ENCODE measurements at places on chromosomes 5 and 9.

DNA sequence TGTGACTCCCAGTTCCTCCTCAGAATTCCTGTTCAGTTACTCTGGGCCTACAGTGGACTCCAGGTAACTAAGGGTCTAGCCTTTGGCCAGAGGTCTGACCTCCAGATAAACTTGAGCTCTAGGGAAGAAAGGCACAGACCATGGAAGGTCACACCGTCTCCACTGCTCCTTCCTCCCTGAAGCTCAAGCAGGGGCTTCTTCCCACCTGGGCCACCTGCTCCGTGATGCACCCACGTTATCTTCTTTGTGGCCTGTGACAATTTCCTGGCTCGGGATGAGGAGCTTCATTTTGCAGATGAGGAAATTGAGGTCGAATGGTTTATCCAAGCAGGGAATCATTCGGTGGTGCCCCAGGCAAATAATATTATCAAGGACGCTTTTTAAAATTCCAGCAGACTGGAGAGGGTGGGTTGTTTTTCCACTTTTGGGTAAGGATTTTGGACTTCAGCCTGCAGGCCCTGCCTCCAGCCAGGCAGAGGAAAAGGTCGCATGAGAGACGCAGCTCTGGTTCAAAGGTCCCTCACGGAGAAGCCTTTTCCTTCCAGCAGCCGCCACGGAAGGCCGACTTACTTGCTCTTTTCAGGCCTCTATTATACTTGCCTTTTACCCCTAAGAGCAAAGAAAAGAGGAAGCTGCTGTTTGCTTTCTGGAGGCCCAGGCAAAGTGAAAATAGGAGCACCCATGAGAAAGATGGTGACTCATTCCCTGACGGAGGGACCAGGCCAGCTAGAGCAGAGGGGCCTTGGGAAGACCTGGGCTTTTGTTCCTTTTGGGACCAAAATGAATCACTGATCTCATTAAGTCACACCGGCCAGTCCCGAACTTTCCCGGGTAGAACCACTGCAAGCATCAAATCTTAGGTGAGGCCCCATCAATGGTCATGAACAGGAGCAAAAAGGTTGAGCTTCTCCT is 22.8 kb upstream of the DUSP1 start:
- no peak for DNase-seq

- DNase-seq, result no peak
Observed at GRCh38 chr9:137027369-137028262, at the start of gene ABCA2. Gene ABCA2 (minus strand): TSS chr9:137028237. CDS start chr9:137028140, 97 bp downstream.

DNA sequence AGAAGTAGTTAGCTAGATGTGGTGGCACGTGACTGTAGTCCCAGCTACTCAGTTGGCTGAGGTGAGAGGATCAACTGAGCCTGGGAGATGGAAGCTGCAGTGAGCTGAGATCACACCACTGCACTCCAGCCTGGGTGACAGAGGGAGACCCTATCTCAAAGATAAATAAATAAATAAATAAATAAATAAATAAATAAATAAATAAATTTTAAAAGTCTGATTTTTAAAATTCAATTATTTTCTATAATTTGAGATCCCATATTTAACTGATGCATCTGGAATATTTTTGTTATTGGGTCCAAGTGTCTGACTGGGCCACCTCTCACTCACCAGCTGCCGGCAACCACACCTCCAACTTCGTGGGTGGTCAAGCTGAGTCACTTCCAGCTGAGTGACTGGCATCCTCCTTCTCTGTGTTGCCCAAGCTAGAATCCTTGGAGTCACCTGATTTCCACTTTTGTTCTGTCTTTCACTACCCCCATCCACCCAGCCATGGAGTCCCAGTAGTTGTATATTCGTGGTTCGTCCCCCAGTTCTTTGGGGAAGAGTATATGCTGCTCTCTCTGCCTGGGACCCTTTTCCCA is 70.9 kb downstream of the EGFLAM start:
- no peak for DNase-seq

- DNase-seq, result no peak
Observed at GRCh38 chr5:112061666-112062065, 304.7 kb upstream of the NREP start.

DNA sequence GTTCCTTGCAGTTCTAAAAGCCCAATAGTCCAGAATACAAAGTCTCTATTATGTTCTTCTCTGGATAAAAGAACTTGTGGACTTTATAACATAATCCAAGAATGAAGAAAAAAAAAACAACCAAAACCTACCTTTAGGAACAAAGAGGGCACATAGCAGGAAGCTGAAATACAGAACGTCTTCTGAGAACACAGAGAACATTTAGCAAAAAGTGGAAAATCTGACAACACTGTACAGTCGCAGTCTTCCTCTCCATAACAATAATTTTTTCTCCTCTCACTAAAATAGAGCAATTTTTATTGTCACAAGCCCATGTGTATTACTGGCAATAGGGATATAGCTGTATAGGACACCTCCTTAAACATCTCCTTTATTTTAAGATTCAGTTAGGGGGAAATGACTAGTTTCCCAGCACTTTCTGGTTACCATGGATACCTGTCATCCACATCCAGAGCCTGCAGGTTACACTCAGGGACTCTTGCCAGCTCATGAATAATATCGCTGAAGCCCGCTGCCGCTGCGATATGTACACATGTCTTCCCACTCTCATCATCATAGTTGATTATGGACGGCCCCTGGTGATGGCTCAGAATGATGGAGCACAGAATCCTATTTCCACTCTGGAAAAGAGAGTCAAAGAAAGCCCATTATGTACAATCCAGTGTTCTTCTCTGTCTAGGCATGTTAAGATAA is 106.5 kb downstream of the ANKRD55 start:
- no peak for DNase-seq

GRCh38 chr9:68998812-68999211 is 15.1 kb downstream of the PRKACG start:
- DNase-seq, result no peak

- DNase-seq, result no peak
Observed at GRCh38 chr9:121192518-121192917, 9.2 kb downstream of the RAB14 start.

GRCh38 chr5:31731016-31731415 is 92.1 kb downstream of the PDZD2 start:
- no peak for DNase-seq

DNA sequence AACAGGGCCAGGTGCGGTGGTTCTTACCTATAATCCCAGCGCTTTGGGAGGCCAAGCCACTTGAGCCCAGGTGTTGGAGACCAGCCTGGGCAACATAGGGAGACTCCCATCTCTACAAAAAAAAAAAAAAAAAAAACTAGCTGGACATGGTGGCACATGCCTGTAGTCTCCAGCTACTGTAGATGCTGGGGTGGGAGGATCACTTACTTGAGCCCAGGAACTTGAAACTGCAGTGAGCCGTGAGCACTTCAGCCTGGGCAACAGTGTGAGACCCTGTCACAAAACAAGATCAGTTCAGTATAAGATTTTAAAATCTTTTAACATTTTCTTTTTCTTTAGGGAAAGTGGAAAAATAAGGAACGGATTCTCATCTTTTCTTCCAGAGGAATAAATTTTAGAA is 2.5 kb downstream of the BRIX1 start:
- no peak for DNase-seq

DNA sequence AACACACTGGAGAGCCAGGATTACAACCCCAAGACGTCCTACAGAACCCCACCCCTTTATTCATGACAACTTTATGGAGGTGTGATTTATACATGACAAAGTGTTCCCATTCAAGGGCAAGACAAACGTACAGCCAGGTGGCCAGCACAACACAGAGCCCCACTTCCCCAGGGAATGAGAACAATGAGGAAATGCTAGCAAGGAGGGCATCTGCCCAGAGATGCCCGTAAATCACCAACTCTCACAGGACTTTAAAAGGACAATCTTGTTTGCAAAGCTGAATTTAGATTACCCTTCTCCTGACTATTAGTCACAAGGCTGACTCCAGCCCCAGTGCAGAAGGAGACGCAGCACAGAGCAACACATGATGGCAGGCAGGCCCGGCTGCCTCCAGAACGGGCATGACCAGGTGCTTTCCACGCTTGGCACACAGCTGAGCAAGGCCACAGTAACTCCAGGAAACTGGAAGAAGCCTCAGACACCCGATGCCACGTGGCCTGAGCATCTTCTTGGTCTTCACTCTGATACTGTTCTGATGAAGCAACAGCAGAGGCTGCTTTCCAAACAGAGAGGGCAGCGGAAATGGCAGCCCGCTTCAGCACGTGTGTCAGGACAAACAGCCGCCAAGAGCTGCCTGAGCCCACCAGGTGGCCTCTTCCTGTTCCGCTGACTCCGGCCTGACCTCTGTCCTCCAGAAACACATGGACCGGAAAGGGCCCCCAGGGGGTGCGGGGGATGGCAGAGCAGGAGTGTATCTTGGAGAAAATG is 51.4 kb downstream of the ROR2 start:
- no peak for DNase-seq

DNA sequence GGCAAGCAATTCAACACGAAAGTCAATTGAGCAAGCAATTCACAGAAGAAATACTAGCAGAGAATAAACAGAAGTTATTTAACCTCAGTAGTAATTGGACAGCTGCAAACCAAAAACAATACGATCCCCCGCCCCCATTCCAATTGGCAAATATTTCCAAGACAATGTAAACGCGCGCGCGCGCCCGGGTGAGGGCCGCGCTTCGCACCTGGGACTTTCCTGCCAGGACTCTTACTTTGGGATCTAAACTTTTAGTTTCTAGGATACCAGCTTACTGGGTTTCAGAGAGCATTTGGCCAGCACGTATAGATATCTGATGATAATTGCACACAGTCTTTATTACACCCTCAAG is 8.6 kb downstream of the RUFY1 start:
- DNase-seq, result no peak

GRCh38 chr9:70263421-70263820 is 4.6 kb downstream of the SMC5 start:
- DNase-seq, result no peak

GRCh38 chr9:114289106-114289505 is 33.8 kb upstream of the ORM1 start:
- DNase-seq, result no peak

- DNase-seq, result peak; percentile 42
Observed at GRCh38 chr5:143153332-143154119, 250.0 kb downstream of the NR3C1 start.

- no peak for DNase-seq
Observed at GRCh38 chr9:133664173-133665050, 28.2 kb downstream of the DBH start.

DNA sequence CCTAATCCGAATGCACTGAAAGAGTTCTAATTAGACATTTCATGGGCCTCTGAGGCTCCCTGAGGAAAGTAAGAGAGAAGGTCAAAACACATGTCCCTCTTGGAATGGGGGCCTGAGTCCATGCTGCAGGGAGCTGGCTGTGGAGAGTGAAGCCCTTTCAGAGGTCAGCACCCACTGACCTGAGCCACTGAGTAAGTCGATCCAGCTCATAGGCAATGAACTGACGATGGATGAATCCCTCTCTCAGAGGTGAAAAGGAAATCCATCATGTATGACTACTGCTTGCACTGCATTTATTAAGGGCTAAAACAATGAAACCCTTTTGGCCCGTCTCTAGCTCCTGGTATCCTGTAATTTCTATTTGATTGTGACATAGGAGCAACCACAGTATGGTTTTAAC is 288.9 kb upstream of the VLDLR start:
- no peak for DNase-seq

DNA sequence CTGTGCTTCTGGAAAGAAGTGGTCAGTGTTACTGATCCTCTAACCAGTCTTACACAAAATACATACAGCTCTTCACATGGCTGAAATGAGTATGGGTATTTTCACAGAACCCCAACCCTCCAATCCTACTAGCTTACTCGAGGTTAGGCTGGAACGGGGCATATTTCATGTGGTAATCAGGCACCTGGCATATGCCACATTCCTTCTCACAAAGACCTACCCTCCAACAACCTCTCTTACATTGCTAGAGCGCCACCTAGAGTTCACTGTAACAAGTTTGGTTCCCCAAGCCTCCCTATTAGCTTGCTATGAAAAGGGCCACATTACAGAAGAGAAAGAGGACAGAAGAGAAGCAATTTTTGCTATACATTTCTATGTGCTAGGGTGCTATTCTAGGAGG is 597.3 kb downstream of the PRELID2 start:
- DNase-seq, result no peak

GRCh38 chr9:114125476-114126013 is 26.5 kb upstream of the KIF12 start:
- no peak for DNase-seq

- DNase-seq, result no peak
Observed at GRCh38 chr5:42143361-42143760, 218.3 kb downstream of the FBXO4 start.

DNA sequence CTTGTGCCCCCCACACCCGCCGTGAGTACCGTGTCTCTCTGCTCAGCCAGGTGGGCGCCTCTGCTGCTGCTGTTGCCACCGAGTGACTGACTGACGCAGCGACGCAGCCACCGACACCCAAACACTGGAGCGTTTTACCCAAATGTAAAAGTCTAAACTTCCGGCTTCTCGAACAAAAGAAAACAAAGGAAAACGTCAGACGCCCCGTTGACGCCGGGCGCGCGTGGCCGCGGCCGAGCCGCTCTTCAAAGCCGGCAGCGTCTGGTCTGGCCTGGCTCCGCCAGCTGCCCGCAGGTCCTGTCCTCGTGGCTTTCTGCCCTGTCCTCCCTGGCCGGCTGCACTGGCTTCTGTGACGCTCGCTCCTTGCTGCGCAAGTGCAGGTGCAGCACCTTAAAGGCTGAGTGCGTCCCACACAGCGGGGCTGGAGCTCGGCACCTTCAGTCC is 41.4 kb upstream of the CLPTM1L start:
- no peak for DNase-seq

GRCh38 chr9:129497005-129497812 is 123.7 kb downstream of the C9orf50 start:
- DNase-seq, result no peak

- DNase-seq, result no peak
Observed at GRCh38 chr5:4941957-4942830, 197.9 kb upstream of the ADAMTS16 start.

GRCh38 chr5:172931001-172931536 is 28.2 kb upstream of the RPL26L1 start:
- DNase-seq, result no peak

DNA sequence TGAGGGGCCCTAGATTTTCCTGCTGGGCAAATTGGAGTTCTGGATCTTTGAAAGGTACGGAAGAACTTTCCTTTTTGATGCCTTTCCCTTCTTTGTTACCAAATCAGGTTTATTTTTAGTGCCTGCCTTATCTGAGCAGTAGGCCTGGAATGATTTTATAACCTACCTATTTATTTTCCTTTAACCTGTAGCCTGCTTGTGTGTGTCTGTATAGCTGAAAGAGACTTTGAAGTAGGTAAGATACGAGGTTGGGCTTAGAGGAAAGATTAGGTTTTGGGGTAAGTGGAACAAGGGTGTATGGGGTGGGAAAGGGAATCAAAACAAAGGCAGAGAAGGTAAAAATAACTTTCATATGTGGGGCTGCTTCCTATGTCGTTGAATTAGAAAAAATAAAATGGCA is 211.2 kb downstream of the CD180 start:
- no peak for DNase-seq

GRCh38 chr5:38151878-38152277 is 106.5 kb upstream of the EGFLAM start:
- DNase-seq, result no peak
